M059J (cell line): ENCODE measurements at places on chromosomes 3 and 15. TPM values are rescaled to one million over a fixed set of nuclear protein-coding genes. Genes with fewer than 3 reads are reported as not detected.

GRCh38 chr3:178629430-178630178 lies 93.4 kb downstream of the KCNMB2 start:
- peak; percentile 34 for DNase-seq

RTP1 gene
- not detected in 2 replicates for total RNA-seq

CFAP100 gene
- total RNA-seq, result not detected in 2 replicates

LRRC31 gene
- total RNA-seq, result not detected in 2 replicates

CCR8 gene
- total RNA-seq, result not detected in 2 replicates
